ENCODE measurements at places on chromosomes 5 and 9.

DNA sequence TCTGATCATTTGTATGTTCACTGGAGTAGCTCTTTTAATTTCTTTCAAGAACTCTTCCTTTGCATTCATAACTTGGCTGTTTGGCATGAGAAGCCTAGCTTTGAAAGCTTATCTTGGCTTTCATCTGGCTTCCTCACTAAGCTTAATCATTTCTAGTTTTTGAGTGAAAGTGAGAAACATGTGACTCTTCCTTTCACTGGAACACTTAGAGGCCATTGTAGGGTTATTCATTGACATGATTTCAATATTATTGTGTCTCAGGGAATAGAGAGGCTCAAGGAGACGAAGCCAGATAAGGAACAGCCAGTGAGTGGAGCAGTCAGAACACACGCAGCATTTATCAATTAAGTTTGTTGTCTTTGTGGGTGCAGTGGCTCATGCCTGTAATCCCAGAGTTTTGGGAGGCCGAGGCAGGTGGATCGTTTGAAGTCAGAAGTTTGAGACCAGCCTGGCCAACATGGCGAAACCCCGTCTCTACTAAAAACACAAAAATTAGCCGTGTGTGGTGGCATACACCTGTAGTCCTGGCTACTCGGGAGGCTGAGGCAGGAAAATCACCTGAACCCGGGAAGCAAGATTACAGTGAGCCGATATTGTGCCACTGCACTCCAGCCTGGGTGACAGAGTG lies 98.3 kb downstream of the UGCG start:
- DNase-seq: peak; percentile 19

DNA sequence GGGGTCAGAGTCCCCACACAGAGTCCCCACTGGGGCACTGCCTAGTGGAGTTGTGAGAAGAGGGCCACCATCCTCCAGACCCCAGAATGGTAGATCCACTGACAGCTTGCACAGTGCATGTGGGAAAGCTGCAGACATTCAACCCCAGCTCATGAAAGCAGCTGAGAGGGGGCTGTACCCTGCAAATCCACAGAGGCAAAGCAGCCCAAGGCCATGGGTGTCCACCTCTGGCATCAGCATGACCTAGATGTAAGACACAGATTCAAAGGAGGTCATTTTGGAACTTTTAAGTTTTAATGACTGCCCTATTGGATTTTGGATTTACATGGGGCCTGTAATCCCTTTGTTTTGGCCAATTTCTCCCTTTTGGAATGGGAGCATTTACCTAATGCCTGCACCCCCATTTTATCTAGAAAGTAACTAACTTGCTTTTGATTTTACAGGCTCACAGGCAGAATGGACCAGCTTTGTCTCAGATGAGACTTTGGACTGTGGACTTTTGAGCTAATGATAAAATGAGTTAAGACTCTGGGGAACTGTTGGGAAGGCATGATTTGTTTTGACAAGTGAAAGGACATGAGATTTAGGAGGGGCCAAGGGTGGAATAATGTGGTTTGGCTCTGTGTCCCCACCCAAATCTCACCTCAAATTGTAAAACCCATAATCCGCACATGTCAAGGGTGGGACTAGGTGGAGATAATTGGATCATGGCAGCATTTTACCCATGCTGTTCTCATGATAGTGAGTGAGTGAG lies 56.3 kb upstream of the ITGA1 start:
- DNase-seq: no peak

- DNase-seq: no peak
Measured at GRCh38 chr9:106383072-106383471, 479.9 kb upstream of the ZNF462 start.

DNA sequence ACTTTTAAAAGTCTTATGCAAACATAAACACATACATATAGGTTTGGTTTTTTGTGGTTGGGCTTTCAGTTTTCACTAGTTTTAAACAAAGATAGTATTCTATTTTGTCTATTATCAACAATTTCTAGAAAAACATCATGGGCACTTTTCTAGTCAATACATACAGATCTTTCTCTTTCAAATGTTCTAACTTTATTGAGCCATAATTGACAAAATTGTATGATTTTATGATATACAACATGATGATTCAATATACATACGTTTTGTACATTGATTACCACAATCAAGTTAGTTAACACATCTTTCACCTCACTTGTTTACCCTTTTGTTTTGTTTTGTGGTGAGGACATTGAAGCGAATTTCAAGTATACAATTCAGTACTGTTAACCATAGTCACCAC lies 265.9 kb downstream of the MCTP1 start:
- DNase-seq: no peak

DNA sequence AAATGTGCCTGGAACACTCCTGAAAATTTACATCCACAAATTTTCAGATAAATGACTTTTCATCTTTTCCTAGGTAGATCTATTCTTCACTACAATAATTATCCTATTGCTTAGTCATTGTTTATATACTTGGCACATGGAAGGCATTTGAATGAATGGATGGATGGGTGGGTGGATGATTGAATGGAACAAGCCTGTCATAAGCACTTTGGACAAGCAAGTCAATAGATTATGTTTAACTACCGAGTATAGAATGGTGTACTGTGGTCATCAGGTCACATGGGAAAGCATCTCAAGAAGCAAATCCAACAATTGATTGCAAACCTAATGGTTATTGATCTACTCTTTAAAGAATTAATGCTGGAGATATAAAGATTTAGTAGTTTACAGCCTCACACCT lies 114.4 kb upstream of the DMRTA1 start:
- no peak for DNase-seq

GRCh38 chr5:132779961-132780360 lies 2.9 kb upstream of the SEPTIN8 start:
- DNase-seq: no peak

DNA sequence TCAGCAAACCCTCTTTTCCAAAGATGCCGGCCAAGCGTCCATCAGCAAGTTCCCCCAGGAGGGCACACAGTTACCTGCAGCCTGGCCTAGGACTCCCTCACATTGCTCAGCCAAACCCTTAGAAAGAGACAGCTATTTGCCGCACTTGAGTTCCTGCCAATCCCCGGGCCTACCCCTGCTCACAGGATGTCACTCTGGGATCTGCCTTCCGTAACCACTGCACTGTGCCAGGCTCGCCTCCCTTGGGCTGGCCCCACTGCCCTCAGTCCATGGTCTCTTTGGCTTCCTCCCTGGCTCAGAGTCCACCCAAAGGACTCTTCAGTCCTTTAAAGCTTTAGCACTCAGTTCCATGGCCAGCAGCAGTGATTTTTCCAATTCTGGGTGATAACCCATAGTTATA lies 128.3 kb downstream of the NSG2 start:
- DNase-seq: no peak

DNA sequence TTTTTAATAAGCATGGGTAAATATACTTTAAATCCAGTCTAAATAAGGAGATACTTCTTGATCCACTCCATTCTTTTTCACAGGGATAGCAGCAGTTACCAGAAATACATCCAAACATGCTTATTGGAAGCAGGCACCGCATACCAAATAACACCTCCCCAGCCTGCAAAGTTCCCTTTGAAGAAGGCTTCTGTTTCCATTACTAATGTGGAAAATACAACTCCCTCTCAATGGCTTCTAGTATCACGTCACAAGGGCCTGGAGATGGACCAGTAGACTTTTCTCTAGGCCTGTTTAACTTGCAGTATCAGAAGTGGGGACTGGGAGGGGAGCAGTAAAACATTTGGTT lies 20.8 kb downstream of the TMEM245 start:
- no peak for DNase-seq

DNA sequence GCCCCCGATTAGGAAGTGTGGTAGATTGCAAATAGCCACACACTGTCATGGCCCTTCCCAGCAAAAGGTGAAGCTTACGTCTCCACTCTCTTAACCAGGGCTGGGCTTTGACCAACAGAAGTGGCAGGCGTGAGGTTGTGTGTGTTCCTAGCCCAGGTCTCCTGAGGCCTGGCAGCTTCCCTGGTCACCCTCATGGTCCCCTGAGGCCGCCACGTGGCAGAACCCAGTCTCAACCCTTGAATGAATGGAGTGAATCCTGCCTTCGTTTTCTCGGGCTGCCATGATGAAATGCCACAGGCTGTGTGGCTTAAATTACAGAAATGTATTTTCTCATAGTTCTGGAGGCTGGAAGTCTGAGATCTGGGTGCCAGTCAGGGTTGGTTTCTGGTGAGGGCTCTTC lies 370.4 kb downstream of the IRX2 start:
- no peak for DNase-seq

GRCh38 chr5:151208481-151208914 lies 15.4 kb downstream of the CCDC69 start:
- DNase-seq: no peak

Data from stimulated activated CD4-positive, alpha-beta T cell treated with anti-CD3 and anti-CD28 coated beads, Interleukin-4, amount 100 ng/mL, for 24 hours (primary cell).